Stimulated activated CD8-positive, alpha-beta memory T cell treated with anti-CD3 and anti-CD28 coated beads, Interleukin-4, amount 100 ng/mL, for 48 hours (primary cell): ENCODE measurements at places on chromosomes 6 and 20.

DNA sequence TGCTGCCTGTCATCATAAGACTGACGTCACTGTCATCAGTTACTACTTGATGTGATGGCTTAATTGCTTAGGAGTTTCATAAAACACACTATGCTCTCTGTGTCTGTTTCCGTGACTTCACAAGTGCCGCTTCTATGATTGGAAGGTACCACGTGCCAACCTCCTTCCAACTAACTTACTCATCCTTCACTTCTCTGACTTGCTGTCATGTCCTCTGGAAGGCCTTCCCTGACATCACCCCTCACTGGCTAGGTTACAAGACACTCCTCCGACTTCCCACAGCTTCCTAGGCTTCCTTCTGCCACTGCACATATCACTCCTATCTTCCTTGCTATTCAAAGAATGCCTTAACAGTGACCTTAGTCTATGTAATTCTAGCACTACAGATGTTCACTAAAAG lies 20.4 kb downstream of the SERINC3 start:
- DNase-seq = no peak

- no peak for DNase-seq
These were observed 22.0 kb upstream of the L3MBTL3 start for GRCh38 chr6:129996387-129996786.

DNA sequence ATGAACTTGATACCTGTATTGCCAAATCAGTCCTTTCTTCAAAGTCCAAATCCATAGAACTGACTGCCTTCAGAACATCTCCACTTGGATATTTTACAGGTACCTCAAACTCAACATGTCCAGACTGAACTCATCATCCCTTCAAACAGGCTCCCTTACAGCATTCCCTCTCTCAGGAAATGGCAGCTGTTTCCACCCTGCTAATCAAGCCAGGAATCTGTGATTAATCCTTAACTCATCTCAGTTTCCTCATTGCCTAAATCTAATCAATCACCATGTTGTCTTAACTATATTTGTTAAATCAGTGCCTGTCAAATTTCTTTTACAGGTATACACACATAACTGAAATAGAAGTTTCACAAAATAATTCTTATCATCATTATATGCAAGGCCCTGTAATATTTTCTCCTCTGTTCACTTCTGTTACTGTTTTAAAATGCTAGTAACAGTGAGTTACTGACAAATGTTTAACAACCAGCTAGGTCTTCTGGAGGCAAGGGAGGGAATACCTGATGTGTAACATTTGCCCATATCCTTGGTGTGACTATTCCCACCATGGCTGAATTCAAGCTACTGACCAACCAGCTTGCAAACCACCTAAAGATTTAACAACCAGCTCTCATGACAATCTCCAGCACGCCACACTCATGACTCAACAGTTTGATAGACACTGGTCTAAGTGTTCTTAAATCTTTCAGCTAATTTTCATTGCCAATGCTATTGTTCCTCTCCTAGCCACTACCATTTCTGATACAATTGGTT lies 124.9 kb downstream of the ADAT2 start:
- no peak for DNase-seq

GRCh38 chr6:33848484-33848883 lies 44.7 kb upstream of the MLN start:
- DNase-seq = no peak

DNA sequence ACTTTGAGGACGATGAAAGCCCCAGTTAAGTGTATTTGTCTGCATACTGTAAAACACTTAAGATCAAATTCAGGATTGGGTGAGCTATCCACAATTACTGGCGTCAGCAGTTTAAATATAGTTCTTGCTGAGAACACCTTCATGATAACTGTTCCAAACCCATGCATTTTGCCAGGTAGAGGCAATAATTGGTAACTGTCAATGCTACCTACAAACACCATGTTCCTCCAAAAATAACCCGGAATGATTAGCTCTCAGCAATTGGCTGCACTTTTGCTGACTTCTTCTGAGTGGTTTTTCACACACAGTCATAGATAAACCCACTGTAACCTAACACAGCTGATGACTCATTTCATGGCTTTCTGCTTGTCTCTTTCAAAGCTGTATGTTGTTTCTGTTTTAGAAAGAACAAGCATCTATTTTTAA lies 1358.6 kb upstream of the GJE1 start:
- DNase-seq = no peak

DNA sequence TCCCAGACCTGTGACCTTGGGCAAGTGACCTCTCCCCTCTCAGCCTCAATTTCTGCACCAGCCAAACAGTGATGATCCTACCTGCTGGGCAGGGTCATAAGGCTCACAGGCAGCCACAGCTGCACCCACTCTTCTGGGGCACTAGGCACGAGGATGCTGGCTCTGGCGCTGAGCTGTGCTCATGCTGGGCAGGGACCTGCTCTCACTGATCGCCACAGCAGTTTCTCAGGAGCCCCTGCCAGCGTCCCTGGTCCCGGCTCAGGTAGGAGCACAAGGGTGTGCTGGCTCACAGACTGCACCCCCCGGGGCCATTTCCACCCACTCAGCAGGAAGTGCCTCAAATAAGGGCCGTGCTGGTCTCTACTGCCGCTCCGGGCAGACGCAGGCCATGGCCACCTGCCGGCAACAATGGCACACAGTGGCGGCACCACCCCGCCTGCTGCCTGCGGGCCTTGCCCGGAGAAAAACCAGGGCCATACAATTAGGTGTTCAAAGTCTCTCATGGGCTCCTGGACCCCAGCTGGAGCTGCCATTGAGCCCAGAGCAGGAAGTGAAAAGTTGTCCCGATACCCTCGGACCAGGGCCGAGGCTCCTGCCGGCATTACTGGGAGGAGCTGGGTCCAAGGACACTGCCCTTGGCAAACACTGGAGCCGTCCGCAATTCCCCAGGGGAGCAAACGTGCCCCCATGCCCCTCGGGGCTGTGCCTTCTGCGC lies 4.6 kb upstream of the CABLES2 start:
- no peak for DNase-seq

- DNase-seq = no peak
These were observed 19.9 kb upstream of the SASH1 start for GRCh38 chr6:148322704-148323103.

GRCh38 chr20:17675519-17676377 lies 6.3 kb downstream of the RRBP1 start:
- DNase-seq = no peak

- DNase-seq = no peak
These were observed 164.2 kb upstream of the TCF21 start for GRCh38 chr6:133724726-133725125.

- DNase-seq = no peak
These were observed 10.3 kb downstream of the TOP1 start for GRCh38 chr20:41038878-41039404.

GRCh38 chr20:39270837-39271604 lies 308.9 kb downstream of the DHX35 start:
- no peak for DNase-seq

DNA sequence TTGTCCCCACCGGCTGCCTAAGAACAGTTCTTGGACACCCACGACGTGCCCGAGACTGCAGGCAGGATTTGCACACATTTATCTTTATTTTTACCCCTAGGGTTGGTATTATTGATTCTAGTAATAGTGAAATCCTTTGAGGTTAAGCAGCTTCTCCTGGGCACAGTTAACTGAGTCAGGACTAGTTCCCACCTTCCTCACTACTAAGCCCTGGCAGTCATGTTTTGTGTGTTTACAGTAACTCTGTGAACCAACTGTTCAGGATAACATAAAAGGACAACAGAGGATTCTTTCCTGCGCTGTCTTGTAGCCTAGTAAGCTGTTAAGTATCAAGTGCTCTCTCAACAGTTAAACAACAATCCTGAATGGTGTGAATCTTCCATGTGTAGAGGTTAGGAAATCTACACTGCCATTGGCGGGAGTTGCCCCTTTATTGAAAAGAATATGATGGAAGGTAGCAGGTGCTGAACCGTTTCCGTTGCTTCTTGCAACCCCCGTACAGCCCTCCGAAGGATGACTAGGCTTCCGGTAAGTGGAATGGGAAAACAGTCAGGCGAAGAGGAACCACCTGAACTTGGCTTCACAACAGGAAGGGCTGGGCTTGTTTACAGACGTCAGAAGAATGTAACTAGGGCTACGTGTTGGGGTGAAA lies 979 bp upstream of the SOD2 start:
- no peak for DNase-seq

- no peak for DNase-seq
These were observed 93.0 kb upstream of the DOK5 start for GRCh38 chr20:54382419-54382818.

DNA sequence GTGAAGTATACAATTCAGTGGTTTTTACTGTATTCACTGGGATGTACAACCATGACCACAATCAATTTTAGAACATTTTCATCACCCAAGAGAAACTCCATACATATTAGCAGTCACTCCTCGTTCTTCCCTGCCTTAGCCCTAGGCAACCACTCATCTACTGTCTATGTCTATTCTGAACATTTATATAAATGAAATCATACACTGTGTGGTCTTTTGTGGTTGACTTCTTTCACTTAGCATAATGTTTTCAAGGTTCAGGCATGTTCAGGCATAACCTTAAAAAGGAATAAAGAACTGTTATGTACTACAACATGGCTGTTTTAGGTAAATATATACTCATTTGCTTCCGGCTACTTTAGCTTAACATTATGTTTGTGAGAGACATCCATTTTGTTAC lies 37.3 kb downstream of the BLTP3A start:
- DNase-seq = no peak

DNA sequence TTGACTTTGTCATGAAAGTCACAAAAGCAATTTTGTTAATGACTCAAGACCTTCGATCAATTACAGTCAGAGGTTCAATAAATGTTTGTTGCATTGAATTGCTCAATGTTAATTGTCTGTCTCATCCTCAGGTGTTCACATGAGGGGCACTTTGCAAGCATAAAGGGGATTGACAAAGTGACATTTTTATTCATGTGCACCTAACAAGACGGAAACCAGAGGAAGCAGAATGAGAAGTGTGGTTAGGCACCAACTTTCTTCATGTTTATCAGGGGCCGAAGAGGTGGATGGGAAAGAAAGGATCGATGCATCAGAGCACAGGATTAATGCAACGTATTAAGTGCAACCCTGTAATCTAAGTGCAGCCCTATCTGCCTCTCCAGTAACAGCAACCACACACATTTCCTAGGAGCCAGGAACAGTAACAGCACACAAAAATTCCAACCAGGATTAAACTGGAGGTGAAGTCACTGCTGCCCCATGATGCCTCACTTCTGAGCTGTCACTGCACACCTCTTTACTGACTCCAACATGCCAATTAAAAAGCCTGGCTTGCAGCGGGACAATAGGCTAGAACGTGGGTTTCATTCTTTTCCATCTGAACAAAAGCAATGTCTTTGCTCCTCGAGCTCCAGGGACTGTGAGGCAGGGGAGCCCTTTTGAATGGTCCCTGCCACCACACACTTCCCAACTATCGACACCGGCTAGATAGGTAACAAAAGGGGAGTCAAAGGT lies 262.7 kb downstream of the CD83 start:
- no peak for DNase-seq

- no peak for DNase-seq
These were observed 36.4 kb upstream of the MYB start for GRCh38 chr6:135144673-135145062.

DNA sequence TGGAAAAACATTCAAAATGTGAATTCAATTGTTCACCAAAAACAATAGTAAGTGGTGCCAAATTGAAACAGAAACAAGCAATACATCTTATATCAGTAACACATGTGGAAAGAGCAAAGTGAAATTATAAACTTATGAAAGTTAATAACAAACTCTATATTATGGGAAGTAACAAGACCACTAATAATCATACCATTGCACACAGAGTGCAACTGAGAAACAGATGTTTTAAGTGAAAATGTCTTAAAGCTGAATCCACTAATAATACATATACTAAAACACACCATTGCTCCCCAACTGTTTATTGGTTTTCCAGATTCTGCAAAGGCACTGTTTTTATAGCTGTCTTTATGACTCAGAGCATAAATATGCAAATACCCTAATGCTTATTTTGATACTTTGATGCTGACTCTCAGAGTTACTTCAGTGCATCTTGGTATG lies 292.3 kb downstream of the RFPL4B start:
- no peak for DNase-seq

DNA sequence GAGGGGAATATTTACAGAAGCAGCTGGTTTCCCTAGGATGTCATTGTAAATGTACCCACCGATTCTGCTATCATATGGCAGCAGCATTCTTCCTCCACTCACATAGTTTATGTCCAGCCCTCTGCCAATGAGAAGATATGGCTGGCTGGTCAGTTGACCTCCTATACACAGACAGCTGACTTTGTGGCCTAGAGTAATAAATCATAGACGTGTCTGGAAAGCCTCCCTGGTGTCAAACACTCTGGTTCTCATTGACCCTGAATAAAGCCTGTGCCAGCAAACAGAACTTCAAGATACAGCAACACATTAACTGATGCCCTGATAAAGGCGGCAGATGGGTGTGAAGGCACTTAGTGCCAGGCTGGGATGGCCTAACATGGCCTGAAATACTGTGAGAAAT lies 52.6 kb downstream of the GPR63 start:
- DNase-seq = no peak

GRCh38 chr6:110944681-110945151 lies 13.8 kb upstream of the GTF3C6 start:
- peak; percentile 52 for DNase-seq

DNA sequence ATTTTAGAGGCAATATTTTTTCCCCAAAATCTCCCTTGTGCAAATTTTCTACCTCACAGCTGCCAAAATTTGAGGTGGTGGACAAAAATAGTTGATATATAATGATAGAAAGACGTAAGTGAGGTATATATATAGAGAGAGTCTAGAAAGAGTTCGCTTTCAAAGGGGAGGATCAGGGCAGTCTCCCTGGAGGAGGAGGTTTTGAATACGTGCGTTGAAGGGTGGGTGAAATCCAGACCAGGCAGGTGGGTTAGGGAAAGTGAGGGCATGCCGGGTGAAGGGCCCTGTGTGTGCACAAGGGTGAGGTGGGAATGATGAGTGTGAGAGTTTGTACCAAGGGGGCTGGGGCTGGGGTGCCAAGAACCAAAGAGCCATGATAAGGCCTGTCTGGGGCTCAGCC lies 100.2 kb downstream of the CEBPB start:
- no peak for DNase-seq

DNA sequence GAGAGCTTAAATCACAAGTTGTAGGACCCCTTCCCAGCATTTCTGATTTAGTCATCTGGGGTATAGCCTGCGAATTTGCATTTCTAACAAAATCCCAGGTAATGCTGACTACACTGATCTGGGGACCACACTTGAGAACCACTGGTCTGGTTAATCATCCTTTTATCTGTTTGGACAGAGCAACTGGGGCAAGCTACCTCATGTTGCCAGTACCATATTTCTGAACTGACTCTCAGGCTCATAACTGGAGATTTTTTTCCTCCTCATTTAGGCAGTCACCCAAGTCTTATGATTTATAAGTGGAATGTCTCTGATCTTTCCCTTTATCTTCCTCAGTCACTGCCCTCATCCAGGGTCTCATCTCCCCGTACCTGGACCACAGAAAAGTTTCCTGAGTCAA lies 12.0 kb upstream of the GTF3C6 start:
- no peak for DNase-seq

DNA sequence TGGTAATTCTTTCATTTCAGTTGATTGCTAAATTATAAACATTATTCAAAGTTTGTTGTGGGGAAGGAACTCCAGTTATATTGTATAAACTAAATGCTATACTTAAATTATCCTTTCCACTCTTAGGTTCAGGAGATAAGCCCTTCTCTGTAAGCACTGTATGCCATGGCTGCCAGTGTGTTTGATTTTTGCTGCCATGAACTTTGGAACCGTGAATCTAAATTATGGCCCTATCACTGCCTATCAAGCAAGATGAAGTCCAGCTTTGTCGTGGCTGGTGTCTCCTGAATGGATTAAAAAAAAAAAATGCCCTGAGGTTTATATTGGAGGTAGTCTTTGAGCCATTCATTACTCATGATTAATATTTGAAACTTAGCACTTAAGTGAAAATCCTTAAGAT lies 44.7 kb downstream of the CDC5L start:
- DNase-seq = no peak
